ENCODE measurements at places on chromosomes 5 and 9.

- no peak for DNase-seq
These were observed 130.7 kb upstream of the NR3C1 start for GRCh38 chr5:143533978-143534760.

DNA sequence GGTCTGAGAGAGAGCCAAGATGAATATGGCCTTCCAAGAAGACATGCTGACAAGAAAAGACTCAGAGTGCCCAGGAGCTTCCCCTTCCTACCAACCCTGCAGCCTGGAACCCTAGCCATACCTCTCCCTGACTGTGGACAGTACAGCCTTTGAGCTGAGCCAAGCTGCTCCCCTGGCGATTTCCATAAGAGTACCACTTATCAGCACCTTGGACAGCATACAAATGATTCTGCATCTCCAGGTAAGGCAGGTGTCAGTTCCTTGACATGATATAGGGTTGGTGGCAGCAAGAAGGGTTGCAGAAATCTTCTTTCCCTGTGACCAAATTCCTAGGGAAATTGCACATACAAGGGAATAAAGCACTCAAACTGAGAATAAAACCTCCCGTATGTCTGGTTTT lies 58.3 kb downstream of the MFAP3 start:
- DNase-seq = no peak

- no peak for DNase-seq
These were observed 27.9 kb downstream of the AFAP1L1 start for GRCh38 chr5:149299451-149300054.

- DNase-seq = no peak
These were observed 10.6 kb downstream of the NDFIP1 start for GRCh38 chr5:142119051-142119625.

- peak; percentile 17 for DNase-seq
These were observed 7.3 kb upstream of the FOXB2 start for GRCh38 chr9:77011973-77012821.

- DNase-seq = no peak
These were observed 64.5 kb downstream of the RCL1 start for GRCh38 chr9:4857163-4857810.

- DNase-seq = no peak
These were observed 1124.2 kb upstream of the WWC1 start for GRCh38 chr5:167167191-167167795.

GRCh38 chr9:136654820-136655535 lies 7.7 kb upstream of the EGFL7 start:
- DNase-seq = no peak

DNA sequence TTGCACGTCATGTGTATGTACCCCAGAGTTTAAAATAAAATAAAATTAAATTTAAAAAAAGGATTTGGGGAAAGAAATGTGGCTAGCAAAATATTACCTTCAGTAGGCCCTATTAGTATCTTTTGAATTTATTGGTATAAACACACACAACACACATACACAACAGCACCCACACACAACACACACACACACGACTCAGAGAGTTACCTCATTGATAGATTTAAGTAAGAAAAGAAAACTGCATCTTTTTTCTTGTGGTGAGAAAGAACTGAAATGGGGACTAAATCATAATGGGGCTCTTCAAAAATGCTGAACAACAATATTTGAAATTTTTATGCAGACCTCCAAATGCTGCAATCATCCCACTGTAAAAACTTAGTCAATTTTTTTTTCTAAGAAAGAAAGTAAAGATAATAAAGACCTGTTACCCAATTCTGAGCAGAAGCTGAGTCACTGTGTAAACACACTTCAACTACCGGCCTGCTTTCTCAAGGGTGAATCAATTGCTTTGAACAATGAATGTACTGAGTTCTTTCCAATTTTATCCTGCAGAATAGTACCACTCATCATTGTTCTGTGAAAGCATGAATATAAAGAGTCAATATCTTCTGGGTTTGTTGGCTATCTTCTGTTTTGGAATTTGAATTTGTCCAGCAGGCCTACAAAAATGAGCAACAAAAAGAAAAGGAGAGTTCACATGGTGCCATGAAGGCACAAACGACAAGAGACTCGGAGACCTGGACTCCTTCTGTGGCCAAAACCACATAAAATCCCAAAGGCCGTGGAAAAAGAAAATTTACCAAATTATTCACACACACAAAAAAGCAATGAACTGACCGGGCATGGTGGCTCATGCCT lies 57.9 kb upstream of the CCNG1 start:
- DNase-seq = peak; percentile 86

DNA sequence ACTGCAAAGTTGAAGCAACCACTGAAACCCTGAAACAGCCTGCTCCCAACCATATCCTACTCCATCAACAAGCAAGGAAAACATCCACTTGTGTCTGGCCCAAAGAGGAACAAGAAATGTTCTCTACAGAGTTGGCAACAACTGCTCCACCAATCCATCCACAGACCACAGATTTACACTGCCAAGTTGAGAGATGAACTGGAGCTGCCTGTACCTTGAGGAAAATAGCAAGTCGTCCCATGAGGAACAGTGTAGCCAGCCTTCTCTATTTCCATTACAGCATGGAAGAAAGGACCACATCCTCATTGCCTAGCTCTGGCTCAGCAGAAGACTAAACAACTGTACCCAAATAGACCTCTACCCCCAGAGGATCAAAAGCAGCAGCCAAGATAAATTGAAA lies 60.4 kb downstream of the DEPDC1B start:
- no peak for DNase-seq

- DNase-seq = no peak
These were observed 17.4 kb downstream of the ADAMTS19 start for GRCh38 chr5:129477532-129477931.

DNA sequence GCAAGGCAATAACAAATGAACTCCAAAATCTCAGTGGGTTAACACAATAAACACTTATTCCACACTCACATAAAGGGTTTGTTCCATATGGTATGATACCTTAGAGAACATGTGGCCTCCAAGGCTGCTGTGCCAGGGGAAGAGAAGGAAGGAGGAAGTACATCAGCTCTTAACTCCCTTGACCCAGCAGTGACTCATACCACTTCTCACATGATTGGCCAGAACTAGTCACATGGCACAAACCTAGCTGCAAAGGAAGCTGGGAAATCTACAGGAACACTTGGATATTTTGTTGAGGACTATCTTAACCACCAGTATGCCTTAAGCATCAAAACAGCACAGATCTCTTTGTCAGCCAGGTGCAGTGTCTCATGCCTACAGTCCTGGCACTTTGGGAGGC lies 99.3 kb downstream of the SLIT3 start:
- no peak for DNase-seq

DNA sequence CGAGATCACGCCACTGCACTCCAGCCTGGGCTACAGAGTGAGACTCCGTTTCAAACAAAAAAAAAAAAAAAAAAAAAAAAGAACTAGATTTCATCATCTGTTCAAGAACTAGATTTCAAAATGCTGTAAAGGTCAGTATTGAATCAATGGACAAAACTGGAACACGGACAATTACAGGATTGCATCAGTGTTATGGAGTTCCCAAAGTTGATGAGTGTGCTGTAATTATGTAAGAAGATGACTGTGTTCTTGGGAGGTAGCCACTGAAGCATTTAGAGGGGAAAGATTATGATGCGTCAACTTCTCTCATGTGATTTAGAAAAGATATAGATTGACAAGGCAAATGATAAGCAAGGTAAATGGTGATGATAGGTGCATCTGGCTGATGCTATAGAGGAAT lies 6.5 kb downstream of the FAM240B start:
- peak; percentile 45 for DNase-seq

DNA sequence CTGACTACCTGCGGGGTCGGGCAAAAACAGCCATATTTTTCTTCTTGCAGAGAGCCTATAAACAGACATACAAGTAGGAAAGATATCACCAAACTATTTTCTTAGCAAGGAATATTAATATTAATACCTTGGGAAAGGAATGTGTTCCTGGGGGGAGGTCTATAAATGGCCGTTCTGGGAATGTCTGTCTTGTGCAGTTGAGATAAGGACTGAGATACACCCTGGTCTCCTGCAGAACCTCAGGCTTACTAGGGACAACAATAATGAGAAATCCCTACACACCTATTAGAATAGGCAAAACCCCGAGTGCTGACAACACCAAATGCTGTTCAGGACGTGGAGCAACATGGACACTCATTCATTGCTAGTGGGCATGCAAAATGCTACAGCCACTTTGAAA lies 297.2 kb downstream of the DRD1 start:
- DNase-seq = no peak
